ENCODE measurements at places on chromosomes 16 and 17. TPM values are rescaled to one million over a fixed set of nuclear protein-coding genes. Genes with fewer than 3 reads are reported as not detected.

DNA sequence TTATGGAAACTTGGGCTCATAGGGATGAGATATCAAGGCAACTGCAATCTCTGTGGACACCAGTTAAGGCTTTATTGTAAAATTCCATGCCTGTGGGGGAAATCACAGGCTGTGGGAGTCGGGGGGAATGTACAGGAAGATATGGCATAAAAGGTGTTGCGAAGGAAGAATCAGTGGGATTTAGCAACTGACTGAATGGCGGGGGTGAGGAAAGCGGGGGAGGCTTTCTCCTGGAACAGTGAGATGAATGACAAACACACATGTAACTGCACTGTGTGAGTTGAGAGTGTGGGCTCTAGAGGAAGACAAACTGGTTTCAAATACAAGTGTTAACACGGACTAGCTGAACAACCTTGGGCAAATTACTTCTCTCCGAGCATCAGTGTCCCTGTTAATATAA lies 143.7 kb downstream of the PRKCB start:
- H3K27ac ChIP-seq: no peak overlapping the region
- no peak overlapping the region for H3K4me3 ChIP-seq
- H3K27me3 ChIP-seq: no peaks in the 10 kb centered on the region
- peaks cover 4% of the 10 kb centered on the region for H3K36me3 ChIP-seq
- no peak for DNase-seq
- H3K4me1 ChIP-seq: peaks cover 18% of the 10 kb centered on the region

DNA sequence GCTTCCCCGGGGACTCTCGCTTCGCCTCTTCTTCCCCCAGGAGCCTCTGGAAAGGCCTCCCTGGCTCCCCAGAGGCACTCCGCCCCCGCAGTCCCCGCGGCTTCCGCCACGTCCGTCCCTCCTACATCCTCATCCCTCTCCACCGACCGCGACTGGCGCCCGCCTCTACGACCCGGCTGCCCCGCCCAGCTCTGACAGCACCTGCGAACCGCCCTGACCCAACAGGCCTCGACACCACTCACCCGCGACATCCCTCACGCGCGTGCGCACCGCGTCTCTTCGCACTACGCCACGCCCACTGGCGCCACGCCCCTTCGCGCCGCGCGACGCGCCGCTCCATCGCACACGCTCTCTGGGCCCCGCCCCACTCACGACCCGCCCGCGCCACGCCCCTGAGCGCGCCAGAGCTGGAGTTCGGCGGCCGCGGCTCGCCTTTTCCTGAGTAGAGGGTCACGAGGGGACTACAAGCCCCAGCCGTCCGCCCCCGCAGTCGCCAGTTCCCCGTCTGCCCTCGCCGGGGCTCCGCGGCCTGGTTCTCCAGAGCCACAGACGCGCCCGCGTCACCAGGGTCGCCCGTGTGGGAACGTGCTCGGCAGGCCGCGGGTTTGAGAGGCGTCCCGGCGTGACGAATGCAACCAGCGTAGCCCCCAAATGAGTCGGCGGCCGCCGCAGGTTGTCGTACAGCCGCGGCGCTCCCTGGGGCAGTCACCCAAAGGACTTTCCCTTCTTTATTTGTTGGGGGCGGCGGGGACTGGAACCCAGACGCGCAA lies 56.2 kb upstream of the LRRC37A3 start:
- H3K27me3 ChIP-seq: no peaks in the 10 kb centered on the region
- peaks cover 31% of the 10 kb centered on the region for H3K4me1 ChIP-seq
- peak overlapping the region; percentile 93 for H3K27ac ChIP-seq
- H3K4me3 ChIP-seq: peak overlapping the region; percentile 85
- H3K36me3 ChIP-seq: no peaks in the 10 kb centered on the region

GRCh38 chr17:49753959-49754391 lies 10.0 kb downstream of the FAM117A start:
- H3K27ac ChIP-seq: no peak overlapping the region
- DNase-seq: no peak
- H3K4me1 ChIP-seq: peaks cover 21% of the 10 kb centered on the region
- no peak overlapping the region for H3K4me3 ChIP-seq
- no peaks in the 10 kb centered on the region for H3K27me3 ChIP-seq

GRCh38 chr16:70770626-70771552 lies 30.1 kb downstream of the VAC14 start:
- H3K27ac ChIP-seq: no peak overlapping the region
- no peaks in the 10 kb centered on the region for H3K27me3 ChIP-seq
- peaks cover 11% of the 10 kb centered on the region for H3K36me3 ChIP-seq

DNA sequence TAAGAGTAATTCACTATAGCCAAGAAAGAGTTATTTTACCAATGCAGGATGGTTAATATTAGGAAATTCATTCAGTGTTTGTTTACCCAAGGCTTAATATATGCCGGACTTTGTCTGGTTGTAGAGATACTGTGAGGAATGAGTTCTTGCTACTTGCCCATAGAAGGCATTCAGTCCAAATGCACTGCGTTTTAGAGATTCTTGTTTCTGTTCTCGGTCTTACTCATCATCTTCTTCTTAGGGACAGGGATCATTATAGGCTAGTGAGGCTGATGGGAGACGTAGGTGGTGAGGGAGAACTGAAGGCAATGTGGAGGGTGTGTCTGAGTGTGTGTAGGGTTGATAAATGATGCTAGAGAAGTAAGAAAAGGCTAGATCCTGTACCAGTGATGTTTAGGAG lies 90.7 kb downstream of the OR1D5 start:
- no peak overlapping the region for H3K4me3 ChIP-seq
- no peak for DNase-seq
- H3K4me1 ChIP-seq: no peaks in the 10 kb centered on the region

- peak; percentile 15 for DNase-seq
- no peaks in the 10 kb centered on the region for H3K4me1 ChIP-seq
- H3K4me3 ChIP-seq: no peak overlapping the region
- no peaks in the 10 kb centered on the region for H3K27me3 ChIP-seq
- no peaks in the 10 kb centered on the region for H3K36me3 ChIP-seq
Measured at GRCh38 chr17:55705847-55706246, 16.8 kb downstream of the TMEM100 start.

DNA sequence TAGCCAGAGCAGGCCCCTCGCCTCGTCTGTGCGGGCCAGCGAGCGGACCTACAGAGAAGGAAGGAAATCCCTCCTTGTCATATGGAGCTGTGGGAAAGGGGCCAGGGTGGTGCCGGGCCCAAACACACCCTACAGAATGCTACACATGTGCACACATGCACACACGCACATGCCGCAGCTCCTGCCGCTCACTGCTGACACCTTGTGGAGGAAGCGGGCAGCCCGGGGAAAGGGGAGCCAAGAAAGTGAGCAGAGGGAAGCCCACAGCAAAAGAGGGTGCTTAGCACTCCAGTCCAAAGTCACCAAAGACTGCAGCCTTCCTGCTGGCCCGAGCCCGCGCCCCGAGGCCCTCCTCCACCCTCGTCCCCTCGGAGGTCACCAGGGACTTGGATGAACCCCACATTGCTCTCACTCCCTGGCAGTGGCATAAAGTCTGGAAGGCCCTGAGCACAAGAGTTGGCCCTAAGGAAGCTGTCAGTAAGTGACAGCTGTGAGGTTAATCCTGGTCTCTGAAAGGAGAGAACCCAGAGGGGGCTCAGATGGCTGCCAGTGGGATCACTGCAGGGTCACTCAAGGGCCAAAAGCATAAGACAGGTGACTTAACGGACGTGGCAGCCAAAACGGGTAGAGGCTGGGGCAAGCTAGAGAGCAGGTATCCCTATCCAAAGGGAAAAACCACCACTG lies 68.2 kb downstream of the MYO18A start:
- H3K27ac ChIP-seq: no peak overlapping the region
- peaks cover 14% of the 10 kb centered on the region for H3K36me3 ChIP-seq
- H3K27me3 ChIP-seq: no peaks in the 10 kb centered on the region
- no peaks in the 10 kb centered on the region for H3K4me1 ChIP-seq
- H3K4me3 ChIP-seq: no peak overlapping the region

GRCh38 chr17:51035431-51035830 lies 85.2 kb downstream of the SPAG9 start:
- no peaks in the 10 kb centered on the region for H3K27me3 ChIP-seq
- no peak overlapping the region for H3K4me3 ChIP-seq
- peaks cover 3% of the 10 kb centered on the region for H3K36me3 ChIP-seq
- H3K4me1 ChIP-seq: peaks cover 7% of the 10 kb centered on the region

DNA sequence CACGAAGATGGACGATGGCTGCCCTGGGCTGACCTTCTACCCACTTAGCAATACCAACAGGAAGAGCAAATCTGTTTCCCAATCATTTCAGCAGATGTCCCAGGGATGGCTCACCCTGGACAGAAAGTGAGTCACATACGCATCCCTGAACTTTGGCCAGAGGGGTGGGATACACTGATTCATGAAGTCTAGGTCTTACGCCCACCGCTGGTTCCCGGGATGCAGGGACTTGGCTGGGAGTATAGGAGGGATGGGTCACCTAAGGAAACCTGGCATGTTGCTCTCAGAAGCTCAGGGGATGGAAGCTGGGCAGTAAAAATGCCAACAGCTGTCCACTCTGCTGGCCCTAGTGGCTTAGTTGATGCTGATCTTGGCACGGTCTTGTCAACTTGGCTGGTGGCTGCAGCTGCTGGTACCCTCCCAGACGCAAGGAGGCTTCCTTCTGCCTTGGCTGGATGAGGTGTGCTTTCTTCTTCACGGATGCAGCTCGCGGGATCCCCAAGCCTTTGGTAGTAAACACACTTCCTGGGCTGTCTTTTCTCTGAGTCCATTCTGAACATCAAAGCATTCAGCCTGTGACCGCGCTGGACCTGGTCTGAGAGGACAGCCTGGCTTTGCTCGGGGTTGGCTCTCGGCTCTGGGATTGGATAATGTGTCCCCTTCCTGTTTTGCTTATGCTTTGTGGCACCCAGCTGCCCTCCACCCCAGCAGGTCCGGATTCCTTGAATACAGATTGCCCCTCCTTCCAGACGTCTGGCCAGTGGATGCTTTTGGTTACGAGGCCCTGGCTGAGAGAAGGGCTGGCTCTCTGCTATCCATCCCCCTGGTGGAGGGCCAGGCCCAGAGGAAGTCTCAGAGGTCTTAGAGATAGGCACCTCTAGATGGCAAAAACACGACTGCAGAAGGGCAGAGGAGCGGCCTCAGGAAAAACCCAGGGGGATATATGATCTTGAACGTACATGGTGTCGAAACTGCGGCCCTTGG lies 71.5 kb downstream of the RAP1GAP2 start:
- no peak for DNase-seq
- no peaks in the 10 kb centered on the region for H3K27me3 ChIP-seq
- H3K27ac ChIP-seq: no peak overlapping the region
- no peaks in the 10 kb centered on the region for H3K36me3 ChIP-seq

DNA sequence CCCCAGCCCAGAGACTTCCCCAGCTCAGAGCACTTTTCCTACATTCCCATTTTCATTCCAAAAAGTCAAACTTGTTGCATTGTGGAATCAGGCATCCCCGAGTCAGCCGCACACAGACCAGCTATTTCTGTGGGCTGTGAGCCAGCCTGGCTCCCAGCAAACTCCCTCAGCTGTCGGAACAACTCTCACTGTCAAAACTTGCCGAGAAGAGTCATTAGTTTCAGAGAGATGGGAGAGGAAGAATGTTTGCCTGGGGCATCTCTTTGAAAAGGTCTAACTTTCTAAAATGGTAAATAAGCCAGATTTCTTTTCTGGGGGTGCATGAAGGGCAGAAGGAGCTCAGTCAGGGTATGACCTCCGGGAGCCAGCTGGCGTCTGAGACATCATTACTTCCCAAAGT lies 280.0 kb downstream of the TMEM114 start:
- no peaks in the 10 kb centered on the region for H3K36me3 ChIP-seq
- H3K4me3 ChIP-seq: no peak overlapping the region
- DNase-seq: no peak
- no peak overlapping the region for H3K27ac ChIP-seq

DNA sequence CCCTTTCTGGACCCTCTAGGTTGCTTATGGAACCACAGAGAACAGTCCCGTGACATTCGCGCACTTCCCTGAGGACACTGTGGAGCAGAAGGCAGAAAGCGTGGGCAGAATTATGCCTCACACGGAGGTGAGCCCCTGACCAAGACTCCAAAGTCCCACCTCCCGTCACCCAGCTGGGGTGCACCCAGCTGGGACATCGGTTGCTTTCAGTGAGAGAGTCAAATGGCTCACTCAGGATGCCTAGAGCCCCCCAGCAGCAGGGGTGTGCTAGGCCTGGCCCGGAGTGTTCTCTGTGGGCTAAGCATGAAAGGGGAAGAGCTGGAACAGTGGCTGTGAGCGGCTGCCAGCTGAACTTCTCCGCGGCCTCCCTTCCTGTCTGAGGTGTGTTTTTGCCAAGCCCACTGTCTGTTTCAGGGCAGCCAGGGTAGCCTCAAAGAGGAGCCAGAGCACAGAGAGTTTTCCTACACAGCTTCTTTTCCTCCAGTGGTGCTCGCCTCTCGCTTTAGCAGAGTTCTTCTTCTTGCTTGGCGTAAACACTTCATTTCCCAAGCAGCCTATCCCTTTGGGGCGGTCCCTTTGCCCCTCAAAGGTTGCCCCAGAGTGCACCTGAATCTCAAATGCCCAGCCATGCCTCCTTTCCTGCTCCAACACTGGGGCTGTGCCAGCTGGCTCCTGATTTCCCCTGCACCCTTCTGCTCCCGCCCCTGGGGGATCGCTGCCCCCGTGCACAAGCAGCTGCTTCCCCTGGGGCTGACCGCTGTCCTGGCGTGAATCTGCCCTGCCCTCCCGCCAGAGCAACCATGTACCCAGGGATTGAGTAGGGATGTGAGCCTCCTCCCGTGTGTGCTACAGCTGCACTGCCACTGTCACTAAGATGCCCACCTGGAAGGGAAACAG lies 2.6 kb upstream of the CHAD start:
- peaks cover 3% of the 10 kb centered on the region for H3K27me3 ChIP-seq
- H3K4me3 ChIP-seq: no peak overlapping the region

- H3K4me1 ChIP-seq: peaks cover 15% of the 10 kb centered on the region
- H3K27me3 ChIP-seq: no peaks in the 10 kb centered on the region
- H3K4me3 ChIP-seq: no peak overlapping the region
- no peak for DNase-seq
- no peaks in the 10 kb centered on the region for H3K36me3 ChIP-seq
- no peak overlapping the region for H3K27ac ChIP-seq
Measured at GRCh38 chr16:591231-591630, 1.4 kb downstream of the RAB40C start.

- H3K4me1 ChIP-seq: no peaks in the 10 kb centered on the region
- H3K36me3 ChIP-seq: peaks cover 6% of the 10 kb centered on the region
- no peaks in the 10 kb centered on the region for H3K27me3 ChIP-seq
- no peak for DNase-seq
- peak overlapping the region; percentile 65 for H3K27ac ChIP-seq
Measured at GRCh38 chr16:2213817-2214718, 572 bp downstream of the PGP start.

DNA sequence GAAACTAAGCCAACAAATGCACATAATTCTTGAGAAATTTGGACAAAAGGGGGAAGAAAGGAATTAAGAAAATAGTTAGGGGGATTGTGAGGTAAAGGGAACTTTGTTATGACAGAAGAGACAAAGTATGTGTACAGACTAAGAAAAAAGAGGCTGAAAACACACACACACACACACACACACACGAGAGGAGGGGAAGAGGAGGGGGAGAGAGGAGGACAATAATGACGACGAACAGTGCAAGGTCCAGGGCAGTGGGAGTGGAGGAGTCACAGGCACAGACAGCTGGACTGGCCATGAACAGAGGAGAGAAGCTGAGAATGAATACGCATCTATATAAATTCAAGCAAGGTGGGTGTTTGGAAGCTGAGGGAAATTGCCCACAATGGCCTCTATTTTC lies 44.6 kb downstream of the MARVELD3 start:
- H3K27ac ChIP-seq: no peak overlapping the region
- H3K4me3 ChIP-seq: no peak overlapping the region
- no peaks in the 10 kb centered on the region for H3K4me1 ChIP-seq

Gene RRAD
- 4.0 TPM for total RNA-seq

Gene CCL1
- not detected for total RNA-seq

Gene CCL8
- not detected for total RNA-seq

Gene KRTAP4-9
- not detected for total RNA-seq

Gene ADAMTS18
- not detected for total RNA-seq

Gene C16orf86
- total RNA-seq: 2.7 TPM
